Liver (tissue), 10 donors: ENCODE measurements at places on chromosomes 11 and 22. TPM values are rescaled to one million over a fixed set of nuclear protein-coding genes. Genes with fewer than 3 reads are reported as not detected.

DNA sequence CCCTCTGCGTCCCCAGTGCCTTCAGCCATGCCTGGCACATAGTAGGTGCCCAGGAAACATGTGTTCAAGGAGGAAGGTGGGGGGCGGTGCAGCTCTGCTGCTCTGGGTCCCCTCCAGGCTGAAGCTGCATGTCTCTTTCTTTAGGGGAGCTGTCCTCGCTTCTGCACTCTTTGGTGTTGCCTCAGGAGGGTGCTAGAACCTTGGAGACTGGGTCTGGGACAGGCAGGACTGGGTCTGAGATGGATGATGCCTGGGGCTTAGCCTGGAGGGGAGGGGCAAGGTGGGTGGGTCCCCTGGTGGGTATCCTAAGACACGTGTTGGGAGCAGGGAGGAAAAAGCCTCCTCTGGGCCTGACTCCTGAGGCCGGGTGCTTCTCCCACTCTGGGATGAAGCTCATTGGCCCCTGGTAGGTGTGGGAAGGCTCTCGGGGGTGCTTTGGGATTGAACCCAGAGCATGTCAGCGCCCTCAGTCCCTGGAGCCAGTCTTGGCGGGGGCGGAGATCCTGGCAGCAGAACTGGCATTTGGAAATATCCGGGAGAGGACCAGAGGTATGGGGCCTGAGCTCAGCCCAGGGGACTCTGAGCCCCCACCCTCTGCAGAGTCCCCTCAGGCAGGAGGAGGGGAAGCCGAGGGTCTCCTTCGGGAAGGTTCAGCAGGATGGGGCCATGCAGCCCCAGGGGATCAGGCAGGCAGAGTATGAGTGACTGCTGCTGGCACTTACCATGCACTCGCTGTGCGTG is 6.7 kb upstream of the GSTP1 start:
- no peak for DNase-seq

DNA sequence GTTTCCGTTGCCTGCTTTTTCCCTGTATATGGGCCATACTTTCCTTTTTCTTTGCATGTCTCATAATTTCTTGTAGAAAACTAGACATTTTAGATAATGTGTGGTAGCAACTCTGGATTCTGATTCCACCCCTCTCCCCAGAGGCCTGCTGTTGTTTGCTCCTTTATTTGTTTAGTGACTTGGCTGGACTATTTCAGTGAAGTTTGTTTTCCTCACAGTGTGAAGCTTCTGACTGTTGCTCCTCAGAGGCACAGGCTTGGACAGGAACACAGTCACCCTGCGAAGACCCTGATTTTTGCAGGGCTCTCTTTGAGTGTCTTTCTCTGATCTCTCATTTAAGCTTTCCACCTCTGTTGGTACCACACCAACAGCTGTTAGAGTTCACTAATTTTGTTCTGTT is 72.5 kb downstream of the SWAP70 start:
- no peak for DNase-seq

DNA sequence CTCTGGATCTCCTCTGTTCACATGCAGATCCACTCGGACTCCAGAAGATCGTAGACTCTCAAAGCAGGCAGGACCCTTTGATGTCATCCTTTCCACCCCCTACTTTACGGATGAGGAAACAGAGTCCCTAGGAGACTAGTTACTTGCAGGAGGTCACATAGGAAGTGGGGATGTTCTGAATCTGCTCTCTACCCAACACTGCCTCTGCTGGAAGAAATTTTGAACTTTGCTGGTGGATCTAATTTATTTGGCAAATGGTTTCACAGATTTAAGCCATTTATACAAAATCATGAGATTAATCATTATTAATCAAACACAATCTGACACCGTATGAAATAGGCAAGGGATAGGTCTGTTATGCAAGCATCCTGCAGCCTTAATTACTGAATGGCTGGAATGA is 55.0 kb upstream of the USP47 start:
- DNase-seq, result no peak

Gene SYT9
- 5.4 TPM for total RNA-seq

Gene DGAT2
- total RNA-seq, result 64.0 TPM

Gene SF1
- total RNA-seq, result 135 TPM

DNA sequence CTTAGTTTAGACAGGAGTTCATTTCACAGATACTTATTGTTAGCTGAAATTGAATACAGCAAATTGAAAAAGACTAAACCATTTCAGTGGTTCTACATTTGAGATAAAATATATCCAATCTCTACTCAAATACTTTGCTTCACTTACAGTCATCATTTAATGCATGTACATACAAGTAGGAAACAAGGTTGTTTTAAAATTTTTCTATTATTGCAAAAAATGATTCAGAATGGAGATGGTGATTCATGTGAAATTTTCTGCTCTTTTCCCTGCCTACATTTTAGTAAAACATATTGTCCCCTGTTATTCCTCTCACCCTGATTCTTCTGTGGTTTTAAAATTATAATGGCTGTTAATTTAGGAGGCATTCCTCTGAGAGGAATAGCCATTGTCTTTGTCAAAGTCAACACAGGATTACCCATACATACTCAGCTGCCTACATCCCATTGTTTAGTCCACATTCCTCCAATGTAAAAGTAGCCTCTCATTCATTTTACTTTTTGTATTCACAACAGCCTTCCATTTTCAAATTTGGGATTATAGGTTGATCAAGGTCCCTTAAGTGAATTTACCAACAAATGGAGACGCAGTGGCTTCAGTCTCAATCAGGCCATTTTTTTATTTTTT is 60.1 kb downstream of the TRPC6 start:
- no peak for DNase-seq

Gene IFITM2
- total RNA-seq, result 49.0 TPM

Gene NCR3LG1
- total RNA-seq, result 0.75 TPM

- no peak for DNase-seq
These were observed 27.2 kb upstream of the MYO18B start for GRCh38 chr22:25714739-25715138.

Gene TSSK2
- total RNA-seq, result not detected

DNA sequence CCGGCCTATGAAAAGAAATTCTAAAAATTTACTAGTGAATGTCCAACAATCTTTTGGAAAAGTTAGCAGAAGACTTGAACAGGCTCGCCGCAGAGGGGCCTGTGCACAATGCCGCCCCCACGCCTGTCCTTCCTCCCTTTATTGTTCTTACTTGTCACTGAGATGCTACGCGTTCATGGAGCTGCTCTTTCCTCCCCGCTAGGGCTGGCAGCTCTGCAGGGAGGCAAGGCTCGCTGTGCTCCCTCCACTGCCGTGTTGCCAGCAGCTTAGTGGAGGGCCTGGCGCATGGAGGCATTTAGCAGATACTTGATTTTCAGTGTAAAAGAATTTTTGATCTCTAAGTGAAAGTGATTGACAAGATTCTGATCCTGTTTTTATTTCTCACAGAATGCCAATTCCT is 14.7 kb downstream of the PHRF1 start:
- no peak for DNase-seq

Gene MAPK8IP1
- total RNA-seq, result 0.89 TPM

DNA sequence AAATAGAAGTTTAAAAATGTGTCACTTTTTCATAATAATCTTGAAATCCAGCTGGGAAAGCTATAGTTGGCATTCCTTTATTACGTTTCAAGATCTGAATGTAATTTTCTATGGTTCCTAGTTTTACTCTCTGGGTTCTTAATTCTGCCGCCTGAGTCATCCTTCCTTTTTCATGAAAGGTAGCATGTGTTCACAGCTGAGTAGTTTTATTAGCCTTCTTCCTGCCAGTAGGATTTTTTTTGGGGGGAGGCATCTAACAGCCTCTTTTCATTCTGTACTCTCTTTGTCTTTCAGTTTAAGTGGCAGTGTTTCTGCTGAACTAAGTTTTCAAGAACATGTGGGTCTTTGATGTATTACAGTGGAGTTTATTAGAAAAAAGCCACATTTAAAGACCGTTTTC is 36.5 kb downstream of the OR2AG2 start:
- DNase-seq, result no peak

DNA sequence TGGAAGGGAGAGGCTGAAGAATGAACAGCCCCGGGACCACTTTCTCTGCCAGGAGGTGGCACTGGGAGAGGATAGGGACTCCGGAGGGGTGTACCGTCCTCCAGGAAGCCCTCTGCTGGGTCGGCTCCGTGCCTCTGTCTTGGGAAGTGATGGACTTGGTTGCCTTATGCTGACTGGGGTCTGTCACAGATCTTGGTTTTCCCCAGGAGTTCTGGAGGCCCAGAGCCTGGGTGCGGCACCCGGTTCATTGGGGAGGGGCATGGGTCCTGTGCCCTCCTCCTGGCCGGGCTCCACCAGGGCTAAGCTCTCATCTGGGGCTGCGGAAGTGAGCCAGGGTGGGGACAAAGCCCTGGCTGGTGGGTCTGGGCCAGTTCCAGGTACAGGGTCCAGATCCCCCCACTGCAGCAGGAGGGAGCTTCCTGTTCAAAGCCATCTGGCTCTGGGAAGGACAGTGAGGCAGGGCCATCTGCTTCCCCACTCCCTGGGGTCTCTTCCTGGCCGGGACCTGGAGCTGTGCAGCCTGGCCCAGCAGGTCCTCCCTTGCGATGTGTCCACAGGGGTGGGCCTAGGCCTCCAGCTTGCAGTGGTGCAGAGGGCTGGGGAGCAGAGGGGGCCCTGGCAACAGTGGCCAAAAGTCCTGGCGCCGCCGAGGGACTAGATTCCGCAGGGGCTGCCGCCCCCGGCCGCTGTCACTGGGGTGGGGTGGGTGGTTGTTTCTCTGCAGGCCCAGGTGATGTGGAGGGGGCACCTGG is 1.1 kb upstream of the AP2A2 start:
- no peak for DNase-seq

- DNase-seq, result peak; percentile 31
These were observed 84.4 kb downstream of the MYO7A start for GRCh38 chr11:77212314-77213007.

GRCh38 chr22:44438481-44439131 is 59.4 kb downstream of the RTL6 start:
- no peak for DNase-seq

- no peak for DNase-seq
These were observed 64.1 kb upstream of the TMEM45B start for GRCh38 chr11:129751511-129751910.

- DNase-seq, result no peak
These were observed 8.9 kb upstream of the NLRP6 start for GRCh38 chr11:269146-269890.

GRCh38 chr11:116911976-116912734 is 74.7 kb upstream of the APOA1 start:
- no peak for DNase-seq

DNA sequence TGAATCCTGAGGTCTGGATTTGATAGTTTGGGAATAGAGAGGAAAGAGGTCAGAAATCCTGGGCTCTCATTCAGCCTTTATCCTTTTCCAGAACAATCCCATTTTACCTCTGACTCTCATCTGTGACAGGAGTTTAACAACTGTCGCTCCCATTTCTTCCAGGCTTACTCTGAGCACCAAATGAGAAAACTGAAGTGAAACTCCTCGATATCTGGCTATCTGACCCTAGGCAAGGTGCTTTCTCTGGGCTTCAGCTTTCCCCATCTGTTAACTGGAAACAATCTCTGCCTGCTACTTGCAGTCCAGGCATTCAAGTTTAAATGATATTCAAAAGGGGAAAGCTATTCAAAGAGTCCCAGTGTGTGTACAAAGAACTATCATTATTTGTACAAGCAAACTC is 50.1 kb downstream of the NRXN2 start:
- no peak for DNase-seq

DNA sequence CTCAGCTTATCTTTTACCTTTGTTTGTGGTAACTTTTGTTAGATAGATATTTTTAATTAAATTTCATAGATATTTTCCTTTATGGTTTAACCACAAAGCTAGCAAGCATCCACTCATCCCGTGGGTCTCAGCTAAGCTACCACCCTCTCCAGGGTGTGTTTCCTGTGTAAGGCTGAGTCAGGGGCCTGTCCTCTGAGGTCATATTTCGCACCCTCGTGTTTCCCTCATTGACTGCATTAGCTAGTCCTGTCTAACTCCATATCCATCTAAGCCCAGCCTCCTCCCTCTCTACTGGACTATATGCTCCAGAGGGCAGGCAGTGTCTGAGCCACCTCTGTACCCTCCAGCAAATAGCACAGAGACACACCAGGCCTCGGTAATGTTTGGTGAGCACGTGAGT is 16.7 kb downstream of the XRRA1 start:
- DNase-seq, result no peak
